Mesenteric fat pad (tissue), 1 donor: ENCODE measurements at places on chromosomes 1 and 21. TPM values are rescaled to one million over a fixed set of nuclear protein-coding genes. Genes with fewer than 3 reads are reported as not detected.

DNA sequence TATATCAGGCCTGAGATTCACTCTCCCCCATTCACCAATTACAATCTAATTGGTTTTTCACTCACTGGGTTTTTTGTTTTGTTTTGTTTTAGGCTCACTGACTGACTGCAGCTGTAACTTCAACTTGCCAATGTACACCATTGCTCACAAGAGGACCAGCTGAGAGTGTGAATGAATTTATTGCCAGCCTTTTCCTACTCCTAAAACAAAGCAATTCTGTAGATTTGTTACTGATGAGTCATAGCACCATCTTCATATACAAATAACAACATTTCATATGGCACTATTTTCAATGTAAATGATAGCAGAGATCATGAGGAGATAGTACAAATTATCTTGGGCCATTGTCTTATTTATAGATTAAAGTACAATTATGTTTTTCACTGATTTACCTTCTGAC lies 76.0 kb upstream of the DPYD start:
- DNase-seq, result no peak

GRCh38 chr1:236103646-236104218 lies 38.6 kb upstream of the GPR137B start:
- no peak for DNase-seq

- DNase-seq, result no peak
Measured at GRCh38 chr1:113137563-113137962, 64.6 kb downstream of the LRIG2 start.

- DNase-seq, result no peak
Measured at GRCh38 chr1:119808972-119809550, 2.2 kb downstream of the REG4 start.

DDX59 gene
- total RNA-seq, result 17.1 TPM

GRCh38 chr21:31660591-31660990 lies 1.1 kb downstream of the SOD1 start:
- DNase-seq, result no peak

GRCh38 chr1:190320952-190321351 lies 156.7 kb downstream of the BRINP3 start:
- no peak for DNase-seq

- no peak for DNase-seq
Measured at GRCh38 chr1:67230539-67230938, 64.3 kb downstream of the IL23R start.

DNA sequence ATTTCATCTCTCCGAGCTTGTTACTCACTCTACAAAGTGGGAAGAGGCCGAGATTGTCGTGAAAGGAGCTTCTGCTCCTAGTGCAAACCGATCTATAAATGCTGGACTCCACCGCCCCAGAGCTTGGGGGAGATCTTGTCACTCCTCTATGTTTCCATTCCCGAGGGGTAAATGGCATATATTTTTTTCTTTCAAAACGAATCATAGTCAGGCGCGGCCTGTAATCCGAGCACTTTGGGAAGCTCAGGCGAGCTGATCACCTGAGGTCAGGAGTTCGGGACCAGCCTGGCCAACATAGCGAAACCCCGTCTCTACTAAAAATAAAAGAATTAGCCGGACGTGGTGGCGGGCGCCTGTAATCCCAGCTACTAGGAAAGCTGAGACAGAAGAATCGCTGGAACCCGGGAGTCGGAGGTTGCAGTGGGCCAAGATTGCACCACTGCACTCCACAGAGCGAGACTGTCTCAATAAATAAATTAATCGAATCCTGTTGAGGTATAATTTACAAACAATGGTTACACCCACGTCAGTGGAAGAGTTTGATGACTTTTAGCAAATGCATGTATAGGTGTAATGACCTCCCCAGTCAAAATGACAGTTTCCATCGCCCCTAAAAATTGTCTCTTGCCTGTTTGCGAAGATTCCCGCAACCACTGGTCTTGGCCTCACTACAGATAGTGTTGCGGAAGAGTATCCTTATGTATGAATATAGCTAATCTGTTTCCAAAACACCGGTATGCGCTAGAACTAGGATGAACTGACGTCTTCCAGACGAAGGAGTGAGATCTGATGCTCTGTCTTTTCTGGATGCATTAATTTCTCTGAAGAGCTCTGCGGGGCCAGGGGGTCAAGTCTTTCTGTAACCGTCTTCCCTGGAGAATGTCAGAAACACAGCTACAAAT lies 840 bp upstream of the HEATR1 start:
- DNase-seq, result no peak

DNA sequence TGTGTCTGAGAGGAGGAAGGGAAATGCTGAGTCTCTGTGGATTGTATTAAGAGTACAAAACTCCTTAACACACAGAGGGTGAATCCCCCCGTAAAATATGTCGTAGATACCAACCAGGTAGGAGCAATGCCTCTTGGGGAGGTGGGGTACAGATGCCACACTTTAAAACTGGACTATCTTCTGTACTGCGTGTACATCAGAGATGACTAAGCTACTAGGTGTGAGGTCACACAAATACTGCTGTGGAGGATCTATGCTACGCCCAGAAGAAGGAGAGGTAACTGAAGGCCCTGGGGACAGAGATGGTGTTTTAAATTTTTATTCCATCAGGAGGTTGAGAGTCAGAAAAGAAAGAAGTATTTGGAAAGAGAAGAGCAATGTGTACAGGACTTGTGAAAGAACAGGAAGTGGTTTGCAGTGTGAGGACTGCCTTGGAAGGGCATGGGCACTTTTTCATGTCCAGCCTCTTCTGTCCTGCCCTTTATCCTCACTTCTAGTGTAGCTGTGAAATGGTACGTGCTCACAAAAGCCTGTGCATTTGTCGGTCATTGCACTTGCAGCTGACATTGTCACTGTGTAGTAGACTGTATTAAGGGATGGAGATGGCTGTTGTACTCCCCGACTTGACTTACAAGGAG lies 287.8 kb upstream of the CHRM3 start:
- DNase-seq, result no peak

DNA sequence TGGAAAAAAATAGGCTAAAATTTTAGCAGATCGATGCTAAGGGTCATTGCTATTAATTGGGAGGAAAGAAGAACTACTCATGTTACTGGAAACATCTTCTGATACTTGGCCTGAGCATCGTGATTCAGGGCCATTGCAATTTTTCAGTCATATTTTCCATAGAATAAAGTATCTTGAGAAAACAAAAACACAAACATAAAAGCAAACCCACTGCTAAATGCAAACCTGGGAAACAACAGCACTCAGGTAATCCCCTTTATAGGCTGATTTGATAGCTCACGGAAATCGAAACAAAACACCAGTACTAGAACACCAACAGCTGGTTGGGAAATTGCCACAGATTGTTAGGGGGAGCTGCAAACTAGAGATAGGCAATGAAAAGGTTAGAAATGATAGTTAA lies 172.9 kb upstream of the ESRRG start:
- DNase-seq, result no peak

DNA sequence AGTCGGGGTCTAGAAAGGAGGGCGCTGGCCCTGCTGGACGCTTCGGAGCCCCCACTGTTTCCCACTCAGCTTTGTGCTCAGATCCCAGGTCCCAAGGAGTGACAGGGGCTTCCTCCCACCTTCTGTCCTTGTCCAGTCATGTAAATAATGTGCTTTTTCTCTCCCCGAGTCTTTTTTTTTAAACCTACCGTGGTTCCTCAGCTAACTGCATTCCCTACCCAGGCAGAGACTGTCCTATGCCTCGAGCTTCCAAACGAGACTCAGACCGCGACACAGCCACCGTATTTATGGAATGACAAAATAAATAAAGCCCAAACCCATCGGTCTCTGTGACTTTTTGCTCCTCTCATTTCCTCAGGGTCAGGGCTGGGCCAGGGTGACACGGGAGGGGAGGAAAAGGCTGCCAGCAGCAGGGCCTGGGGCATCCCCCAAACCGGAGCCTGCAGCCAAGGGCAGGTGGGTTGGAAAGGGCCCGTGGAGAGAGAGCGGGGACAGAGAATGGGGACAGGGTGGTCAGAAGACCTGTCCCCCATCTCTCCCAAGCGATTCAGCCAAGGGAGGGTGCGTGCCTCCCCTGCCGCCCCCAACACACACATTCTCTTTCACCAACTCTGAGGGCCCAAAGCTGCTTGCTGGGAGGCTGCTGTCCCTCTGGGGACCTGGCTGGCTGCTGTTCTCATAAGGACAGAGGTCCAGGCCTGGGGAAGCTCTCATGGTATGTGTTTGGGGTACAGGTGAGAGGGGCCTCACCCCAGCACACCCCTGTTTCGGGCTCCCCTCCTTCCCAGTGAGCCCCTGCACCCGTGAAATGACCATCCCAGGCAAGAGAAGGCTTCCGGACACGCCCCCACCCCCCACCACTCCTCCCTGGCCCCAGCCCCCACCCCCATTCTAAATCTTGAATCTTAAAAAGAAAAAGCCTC lies 55.4 kb downstream of the KCNAB2 start:
- DNase-seq, result no peak

GRCh38 chr1:224080115-224080774 lies 33.7 kb upstream of the FBXO28 start:
- no peak for DNase-seq

GRCh38 chr1:233668725-233669294 lies 54.9 kb downstream of the KCNK1 start:
- DNase-seq, result no peak

DNA sequence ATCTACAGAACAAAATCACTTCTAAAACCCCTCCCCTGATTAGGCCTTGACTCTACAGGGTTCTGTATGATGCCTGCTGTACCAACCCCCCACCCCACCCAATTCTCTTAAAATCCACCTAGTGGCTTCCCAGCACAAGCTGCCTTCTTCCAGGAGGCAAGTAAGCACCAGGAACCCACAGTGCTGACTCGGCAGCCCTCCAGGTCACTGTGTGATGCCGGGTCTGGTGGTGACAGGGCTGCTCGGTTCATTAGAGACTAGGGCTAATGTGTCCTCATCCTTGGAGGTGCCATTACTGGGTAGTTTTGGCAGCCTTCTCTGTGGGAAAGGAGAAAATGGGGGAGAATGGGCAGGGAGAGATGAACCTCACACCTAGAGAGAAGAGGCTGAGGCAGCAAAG lies 363.5 kb downstream of the PTPRU start:
- DNase-seq, result no peak

TRPM2 gene
- 12.0 TPM for total RNA-seq

GRCh38 chr1:10529765-10530164 lies 55.0 kb downstream of the PEX14 start:
- DNase-seq, result no peak

GRCh38 chr1:177301425-177302124 lies 130.8 kb downstream of the BRINP2 start:
- no peak for DNase-seq

DNA sequence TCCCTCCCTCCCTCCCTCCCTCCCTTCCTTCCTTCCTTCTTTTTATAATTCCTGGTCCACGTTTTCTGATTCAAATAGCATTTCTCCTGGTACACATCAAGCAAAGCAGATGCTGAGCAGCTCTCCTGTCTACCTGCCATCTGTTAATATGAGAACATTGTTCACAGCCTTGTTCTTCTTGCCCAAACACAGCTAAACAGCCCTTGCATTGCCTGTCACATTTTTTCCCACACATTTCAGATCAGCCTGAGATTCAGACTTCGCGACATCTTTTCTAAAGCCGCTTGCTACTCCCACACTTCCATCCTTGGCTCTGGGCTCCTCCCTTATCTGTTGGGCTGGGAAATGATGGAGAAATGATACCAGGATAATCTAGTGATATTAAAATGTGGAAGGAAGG lies 200.5 kb downstream of the PCP4 start:
- DNase-seq, result no peak

OR2L8 gene
- not detected for total RNA-seq

GRCh38 chr1:78142736-78143135 lies 97.0 kb downstream of the GIPC2 start:
- DNase-seq, result no peak

- DNase-seq, result no peak
Measured at GRCh38 chr21:25300632-25301031, 306.6 kb downstream of the MRPL39 start.

GRCh38 chr1:95029532-95029931 lies 43.2 kb downstream of the ALG14 start:
- DNase-seq, result no peak

DNA sequence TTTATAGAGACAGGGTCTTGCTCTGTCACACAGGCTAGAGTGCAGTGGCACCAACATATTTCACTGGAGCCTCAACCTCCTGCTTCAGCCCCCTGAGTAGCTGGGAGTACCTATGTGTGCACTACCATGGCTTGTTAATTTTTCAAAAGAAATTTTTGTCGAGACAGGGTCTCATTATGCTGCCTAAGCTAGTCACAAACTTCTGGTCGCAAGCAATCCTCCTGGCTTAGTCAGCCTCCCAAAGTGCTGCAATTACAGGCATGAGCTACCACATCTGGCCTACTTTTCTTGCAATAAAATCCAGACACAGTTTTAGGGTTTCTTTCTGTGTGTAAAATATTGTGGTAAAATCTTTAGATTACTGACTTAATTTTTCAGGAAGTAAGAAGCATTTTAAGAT lies 27.9 kb upstream of the NTPCR start:
- no peak for DNase-seq

DNA sequence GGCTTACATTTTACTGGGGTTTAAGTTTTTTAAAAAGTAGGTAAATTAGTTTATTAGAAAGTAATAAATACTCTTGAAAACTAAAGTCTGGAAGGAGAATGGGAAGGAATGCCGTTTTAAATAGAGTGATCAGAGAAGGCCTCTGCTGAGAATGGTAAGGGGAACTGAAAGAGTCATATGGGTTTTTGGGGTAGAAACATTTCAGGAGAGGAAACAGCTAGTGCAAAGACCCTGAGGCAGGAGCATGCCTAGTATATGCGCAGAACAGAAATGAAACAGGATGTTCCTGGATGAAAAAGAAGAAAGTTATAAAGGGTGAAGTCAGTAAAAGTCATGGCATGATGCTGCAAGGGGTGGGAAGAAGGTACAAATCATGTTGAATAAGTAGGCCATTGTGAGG lies 38.9 kb downstream of the ZC3H11B start:
- no peak for DNase-seq

OR10Z1 gene
- not detected for total RNA-seq

MEX3A gene
- total RNA-seq, result 0.58 TPM

GRCh38 chr1:65050735-65051134 lies 84.4 kb upstream of the JAK1 start:
- no peak for DNase-seq

- DNase-seq, result no peak
Measured at GRCh38 chr1:33396188-33397124, 34.4 kb downstream of the PHC2 start.

DNA sequence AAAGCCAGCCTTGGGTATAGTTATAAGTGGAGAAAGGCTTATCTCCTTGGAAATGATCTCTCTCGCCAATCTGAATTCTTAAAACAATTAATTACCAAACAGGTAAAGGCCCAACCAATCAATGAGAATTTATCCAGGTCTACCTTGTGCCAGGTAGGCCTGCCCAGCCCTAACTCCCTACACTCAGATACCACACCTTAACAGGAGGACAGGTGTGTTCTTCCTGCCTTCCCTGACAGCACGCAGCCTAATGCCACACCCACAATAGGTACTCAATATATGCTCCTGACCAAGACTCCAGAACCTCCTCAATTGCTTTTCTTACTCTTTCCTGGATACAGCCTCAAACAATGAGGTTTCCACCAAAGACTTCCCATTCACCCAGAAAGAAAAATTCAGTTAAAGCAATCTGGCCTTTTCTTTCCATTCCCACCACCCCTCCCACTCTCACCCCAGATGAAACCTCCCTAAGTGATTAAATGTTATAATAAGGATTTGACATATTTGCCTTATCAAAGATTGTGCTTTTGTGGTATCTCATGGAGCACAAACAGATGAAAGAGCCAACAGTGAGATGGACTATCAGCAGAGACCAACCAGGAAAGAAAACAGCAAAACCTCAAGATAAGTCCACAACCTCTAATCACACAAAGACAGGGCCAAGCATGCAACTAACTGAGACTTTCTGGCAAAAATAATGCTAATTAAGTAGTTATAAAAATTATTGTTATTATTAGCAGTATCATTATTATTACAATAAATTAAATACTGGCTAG lies 25.6 kb downstream of the TRABD2B start:
- no peak for DNase-seq
